Activated CD4-positive, alpha-beta memory T cell treated with anti-CD3 and anti-CD28 coated beads for 36 hours (primary cell): ENCODE measurements at places on chromosomes 1 and 21.

DNA sequence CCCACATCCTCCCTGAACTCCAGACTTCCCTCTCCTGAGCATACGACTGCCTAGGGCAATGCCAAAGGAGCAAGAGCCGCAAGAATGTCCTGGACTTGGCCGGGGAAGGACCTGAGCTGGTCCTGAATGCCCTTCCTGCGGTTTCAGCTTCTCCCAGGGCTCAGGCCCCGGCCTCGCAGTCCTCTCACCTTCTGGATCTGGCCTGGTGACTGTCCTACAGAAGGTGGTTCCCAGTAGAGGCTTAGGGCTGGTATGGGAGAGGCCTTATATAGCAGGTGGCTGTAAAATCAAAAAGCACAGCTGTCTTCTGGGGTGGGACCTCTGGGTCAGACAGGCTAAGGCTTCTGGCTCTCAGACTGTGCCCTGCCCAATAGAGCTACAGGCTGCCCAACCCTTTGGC, at the start of gene LYPD8:
Gene LYPD8, minus strand, starts transcription at position 243 of the 400 bp plus-strand sequence. CDS start 4,678 bp downstream, outside the sequence.
- DNase-seq = no peak

DNA sequence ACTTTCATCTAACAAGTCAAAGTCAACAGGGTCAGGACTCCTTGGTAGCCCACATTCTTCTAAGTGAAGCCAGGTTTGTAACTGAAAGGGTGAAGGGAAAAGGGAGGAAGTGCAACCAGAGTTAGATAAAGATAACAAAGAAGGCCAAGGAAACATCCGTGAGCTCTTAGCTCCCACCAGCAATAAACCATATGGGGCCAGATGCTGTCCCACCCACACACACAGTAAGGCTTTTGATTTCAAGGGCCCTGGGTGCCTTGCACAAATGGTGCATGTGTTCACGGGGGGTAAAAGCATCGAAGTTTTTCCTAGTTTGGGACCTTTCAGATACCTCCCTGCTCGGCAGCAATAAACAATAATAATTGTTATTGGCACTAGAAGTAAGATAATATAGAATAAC, 5.1 kb upstream of the TIAM1 start:
- DNase-seq = no peak

DNA sequence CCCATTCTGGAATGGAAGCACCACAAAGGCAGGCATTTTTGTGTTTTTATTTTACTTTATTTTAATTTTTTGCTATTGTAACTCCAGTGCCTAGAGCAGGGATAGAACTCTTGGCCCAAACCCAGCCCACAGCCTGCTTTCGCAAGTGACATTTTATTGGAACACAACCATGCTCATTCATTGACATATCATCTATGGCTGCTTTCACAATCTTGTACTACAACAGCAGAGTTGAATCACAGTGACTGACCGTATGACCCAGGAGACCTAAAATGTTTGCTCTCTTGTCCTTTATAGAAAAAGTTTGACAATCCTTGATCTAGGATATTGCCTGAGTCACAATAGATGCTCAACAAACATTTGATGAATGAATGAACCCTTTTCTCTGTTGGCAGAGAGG, 83.9 kb upstream of the ATP1A1 start:
- DNase-seq = no peak

DNA sequence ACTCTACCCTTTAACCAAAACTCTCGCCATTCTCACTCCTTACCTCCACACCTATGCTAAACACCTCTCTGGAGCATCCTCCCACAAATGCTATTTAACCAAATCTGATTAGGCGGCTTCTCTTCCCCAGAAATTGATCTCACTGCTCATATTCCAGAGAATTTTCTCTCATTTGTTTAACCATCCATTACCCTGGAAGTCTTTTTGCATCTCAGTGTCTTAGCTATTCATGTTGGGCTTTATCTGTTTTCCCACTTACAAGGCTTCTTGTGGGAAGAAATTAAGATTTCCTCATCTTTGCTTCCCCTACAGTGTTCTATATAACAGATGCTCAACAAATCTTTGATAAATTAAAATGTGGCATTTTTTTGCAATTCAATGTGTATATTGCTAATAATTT, 45.5 kb downstream of the MYSM1 start:
- DNase-seq = no peak
